ENCODE measurements at places on chromosomes 13 and 19. TPM values are rescaled to one million over a fixed set of nuclear protein-coding genes. Genes with fewer than 3 reads are reported as not detected.

The NOTCH3 gene
- 4.1 TPM for total RNA-seq

The PDX1 gene
- not detected for total RNA-seq

GRCh38 chr13:104854698-104855097, 1680.8 kb downstream of the EFNB2 start:
- no peaks in the 10 kb centered on the region for H3K27me3 ChIP-seq
- no peaks in the 10 kb centered on the region for H3K36me3 ChIP-seq
- H3K4me1 ChIP-seq: no peaks in the 10 kb centered on the region

DNA sequence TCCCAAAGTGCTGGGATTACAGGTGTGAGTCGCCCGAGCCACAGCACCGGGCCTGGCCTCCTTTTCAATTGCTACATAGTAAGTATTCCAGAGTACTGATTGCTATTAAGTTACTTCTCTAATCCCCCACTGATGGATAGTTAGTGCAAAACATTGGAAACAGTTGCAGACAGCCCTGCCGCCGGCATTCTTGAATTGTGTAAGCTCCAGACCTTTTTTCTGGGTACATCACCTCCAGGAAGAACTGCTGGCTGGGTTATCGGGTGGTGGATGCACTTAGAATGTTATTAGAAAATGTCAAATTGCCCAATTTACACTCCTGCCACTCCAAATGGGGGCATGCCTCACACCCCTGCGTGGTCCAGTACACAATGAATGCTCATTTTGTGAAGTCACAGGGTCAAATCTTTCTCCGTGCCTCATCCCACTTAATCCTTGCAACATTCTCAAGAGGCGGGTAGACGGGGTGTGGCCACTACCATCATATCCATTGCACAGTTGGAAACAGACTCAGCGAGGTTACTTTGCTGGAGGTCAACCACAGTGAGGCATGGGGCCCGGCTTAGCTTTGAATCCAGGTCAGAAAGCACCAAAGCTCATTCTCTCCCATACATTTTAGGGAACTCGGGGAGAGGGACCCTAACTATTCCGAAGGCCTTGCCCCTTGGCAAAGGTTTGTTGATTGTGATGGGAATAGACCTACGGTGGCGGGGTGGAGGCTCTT, 1.0 kb upstream of the KDM4B start:
- peak overlapping the region; percentile 52 for H3K27ac ChIP-seq
- peaks cover 35% of the 10 kb centered on the region for H3K4me1 ChIP-seq
- H3K36me3 ChIP-seq: no peaks in the 10 kb centered on the region
- peak overlapping the region; percentile 67 for H3K4me3 ChIP-seq
- no peaks in the 10 kb centered on the region for H3K27me3 ChIP-seq
- DNase-seq: no peak
